ENCODE measurements at places on chromosomes 1 and 21.
A peak's percentile ranks its signal among the peaks of the same experiment; 100 is the strongest.

- no peak for DNase-seq
Measured at GRCh38 chr1:5990913-5991312, 1.3 kb downstream of the NPHP4 start.

DNA sequence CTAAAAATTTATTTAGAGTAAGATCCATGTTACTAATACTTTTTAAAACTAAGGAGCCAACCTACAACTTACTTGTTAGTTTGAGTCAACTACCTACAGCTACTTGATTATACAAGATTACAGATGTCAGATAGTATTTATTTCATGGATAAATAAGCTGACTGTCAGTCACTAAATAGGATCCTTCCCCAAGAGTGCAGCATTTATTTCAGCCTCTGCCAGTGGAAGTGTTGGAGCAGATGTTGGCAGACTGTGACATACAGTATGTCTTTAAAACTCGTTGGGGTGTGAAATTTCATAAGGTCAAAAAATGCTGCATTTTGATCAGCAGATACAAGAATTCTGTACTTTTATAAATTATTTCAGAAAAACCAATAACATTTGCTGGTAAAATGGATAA is 156.2 kb downstream of the AKT3 start:
- no peak for DNase-seq

GRCh38 chr1:12121212-12122003 is 45.4 kb upstream of the TNFRSF1B start:
- no peak for DNase-seq

- DNase-seq: no peak
Measured at GRCh38 chr1:116122955-116123757, 12.0 kb downstream of the MAB21L3 start.

DNA sequence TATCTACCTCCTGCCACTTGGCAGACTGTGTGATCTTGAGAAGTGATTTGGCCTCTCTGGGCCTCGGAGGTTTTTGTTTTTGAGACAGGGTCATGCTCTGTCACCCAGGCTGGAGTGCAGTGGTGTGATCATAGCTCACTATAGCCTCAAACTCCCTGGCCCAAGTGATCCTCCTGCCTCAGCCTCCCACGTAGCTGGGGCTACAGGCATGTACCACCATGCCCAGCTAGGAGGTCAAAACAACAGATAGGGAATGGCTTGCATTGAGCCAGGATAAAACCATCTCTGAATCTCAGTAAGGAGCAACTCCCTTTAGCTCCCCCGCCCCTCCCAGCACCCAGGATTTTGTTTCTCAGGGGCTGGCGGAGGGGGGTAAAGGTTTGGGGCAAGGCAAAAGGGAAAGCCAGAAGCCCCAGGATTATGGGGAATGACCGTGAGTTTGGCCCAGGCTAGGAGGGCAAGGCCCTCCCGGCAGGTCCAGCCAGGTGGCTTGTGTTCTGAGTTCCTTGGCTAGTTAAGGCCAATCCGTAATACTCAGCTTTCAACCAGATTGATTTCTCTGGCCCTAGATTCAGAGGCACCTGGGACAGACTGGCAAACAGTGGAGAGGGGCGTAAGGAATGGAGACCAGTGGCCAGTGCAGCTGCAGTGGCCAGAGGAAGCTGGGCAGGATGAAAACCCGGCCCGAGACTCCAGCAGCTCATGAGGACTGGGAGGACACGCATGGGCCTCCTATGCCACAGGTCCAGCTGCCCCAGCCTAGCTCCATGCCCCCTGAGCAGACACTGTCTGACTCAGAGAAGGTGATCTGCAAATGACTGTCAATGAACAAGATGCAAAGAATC is 130.1 kb downstream of the DMRTB1 start:
- no peak for DNase-seq

- no peak for DNase-seq
Measured at GRCh38 chr1:35847935-35848565, 35.0 kb upstream of the AGO1 start.

DNA sequence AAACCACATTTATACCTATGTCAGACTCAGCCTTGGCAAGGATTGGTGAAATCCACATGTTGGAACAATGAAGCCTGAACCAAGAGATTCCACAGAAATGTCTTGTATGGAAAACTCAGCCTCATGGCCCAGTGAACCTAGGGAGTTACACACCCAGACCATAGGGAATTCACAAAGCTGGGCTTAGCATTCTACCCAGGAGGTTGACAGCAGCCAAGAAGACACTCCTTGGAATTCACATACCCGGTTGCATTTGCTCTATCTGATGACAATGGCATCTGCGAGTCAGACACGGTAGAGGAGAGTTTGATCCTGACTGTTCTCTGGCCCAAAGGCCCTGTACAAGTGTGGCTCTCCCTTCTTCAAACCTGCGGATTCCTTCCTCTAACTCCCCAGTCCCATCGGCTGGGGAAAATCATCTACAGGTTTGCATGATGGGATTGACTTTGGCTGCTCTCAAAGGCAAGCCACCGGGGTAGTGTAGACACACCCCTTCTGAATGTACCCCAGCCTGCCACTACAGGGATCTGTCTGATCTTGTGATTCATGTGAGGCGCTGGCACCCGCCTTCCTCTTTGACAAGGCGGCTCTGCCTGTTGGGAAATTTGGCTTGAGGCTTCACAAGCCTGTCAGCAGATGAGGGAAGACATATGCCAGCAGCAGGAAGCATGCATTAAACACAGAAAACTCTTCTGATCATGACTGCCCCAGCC is 297.3 kb upstream of the KAZN start:
- no peak for DNase-seq

DNA sequence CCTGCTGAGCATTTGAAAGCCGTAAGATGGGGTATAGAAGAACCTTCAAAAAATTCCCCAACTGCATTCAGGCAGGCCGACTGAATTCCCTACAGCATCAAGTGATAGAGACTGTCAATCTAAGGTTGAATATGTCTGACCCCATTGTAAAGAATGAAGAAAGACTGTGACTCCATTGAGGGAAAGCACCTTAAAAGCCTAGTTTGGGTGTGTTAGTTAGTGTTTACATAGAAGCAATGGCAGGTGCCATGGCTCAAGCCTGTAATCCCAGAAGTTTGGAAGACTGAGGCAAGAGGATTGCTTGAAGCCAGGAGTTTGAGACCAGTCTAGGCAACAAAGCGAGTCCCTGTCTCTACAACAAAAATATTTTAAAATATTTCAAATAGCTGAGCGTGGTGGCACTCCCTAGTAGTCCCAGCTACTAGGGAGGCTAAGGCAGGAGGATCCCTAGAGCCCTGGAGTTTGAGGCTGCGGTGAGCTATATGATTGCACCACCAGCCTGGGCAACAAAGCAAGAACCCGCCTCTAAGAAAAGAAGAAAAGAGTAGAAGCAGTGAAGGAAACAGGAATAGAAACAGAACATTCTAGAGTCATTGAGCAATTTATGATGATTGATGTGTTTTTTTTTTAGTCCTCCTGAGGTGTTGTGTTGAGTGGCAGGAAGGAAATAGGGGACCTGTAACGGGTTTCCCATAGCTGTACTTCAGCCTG is 15.4 kb downstream of the POLR3GL start:
- DNase-seq: peak; percentile 38

- DNase-seq: no peak
Measured at GRCh38 chr1:89966656-89967055, 28.3 kb upstream of the ZNF326 start.

DNA sequence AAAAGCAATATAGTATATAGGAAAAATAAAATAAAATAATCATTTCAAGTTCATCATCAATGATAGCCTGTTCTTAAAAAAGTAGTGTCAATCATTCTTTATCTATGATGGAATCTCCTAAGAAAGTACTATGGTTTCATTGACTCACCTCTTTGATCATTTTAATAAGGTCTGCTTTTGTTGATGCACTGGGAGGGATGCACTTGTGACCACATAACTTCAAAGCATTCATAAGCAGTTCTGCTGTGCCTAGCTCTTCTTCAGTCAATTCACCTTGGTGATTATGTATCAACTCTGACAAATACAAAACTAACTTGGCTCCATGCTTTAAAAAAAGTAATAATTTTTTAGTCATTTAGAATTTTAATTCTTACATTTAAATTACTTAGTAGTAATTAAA is 84.8 kb upstream of the GNG4 start:
- no peak for DNase-seq

- peak; percentile 10 for DNase-seq
Measured at GRCh38 chr1:110383251-110383990, 7.4 kb downstream of the SLC16A4 start.

DNA sequence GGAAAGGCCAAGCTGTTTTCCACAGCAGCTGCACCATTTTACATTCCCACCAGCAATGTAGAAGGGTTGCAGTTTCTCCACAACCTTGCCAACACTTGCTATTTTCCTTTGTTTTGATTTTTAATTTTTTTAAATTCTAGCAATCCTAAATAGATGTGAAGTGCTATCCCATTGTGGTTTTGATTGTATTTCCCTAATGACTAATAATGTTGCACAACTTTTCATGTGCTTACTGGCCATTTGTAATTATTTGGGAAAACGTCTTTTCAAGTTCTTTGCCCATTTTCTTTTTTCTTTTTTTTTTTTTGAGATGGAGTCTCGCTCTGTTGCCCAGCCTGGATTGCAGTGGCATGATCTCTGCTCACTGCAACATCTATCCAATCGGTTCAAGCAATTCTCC is 53.9 kb downstream of the VCAM1 start:
- no peak for DNase-seq

GRCh38 chr1:116374353-116375147 is 1.5 kb downstream of the ATP1A1 start:
- peak; percentile 52 for DNase-seq

- no peak for DNase-seq
Measured at GRCh38 chr21:18986197-18986596, 582.6 kb upstream of the TMPRSS15 start.

- DNase-seq: no peak
Measured at GRCh38 chr1:207024202-207025145, 8.1 kb downstream of the C1orf116 start.

- DNase-seq: no peak
Measured at GRCh38 chr1:86346388-86346787, 49.7 kb downstream of the ODF2L start.

- no peak for DNase-seq
Measured at GRCh38 chr1:196515904-196516303, 92.3 kb downstream of the KCNT2 start.

DNA sequence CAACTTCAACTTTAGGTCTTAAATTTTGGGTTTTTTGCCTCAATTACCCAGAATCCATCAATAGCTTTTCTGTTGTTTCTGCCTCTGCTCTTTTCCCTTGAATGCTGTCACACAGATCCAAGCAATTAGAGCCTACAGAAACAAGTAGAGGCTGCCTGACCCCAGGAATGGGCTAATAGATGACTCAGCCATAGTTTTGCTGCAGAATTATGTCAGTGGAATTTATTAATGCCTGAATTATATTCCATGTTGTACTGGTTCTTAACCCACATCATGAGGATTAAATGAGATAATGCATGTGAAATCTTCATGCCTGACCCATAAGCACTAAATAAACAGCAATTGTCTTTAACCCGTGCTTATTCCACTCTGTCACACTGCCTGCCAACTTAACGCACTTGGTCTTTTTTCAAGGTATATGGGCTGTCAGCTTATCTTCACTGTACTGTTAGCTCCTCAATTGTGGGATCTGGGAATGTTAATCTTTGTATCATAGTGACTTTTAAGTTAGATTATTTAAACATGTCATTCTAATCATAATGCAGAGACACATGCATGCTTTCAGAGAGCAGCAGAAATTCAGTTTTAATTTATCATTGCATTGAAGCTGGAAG is 213.3 kb downstream of the ROR1 start:
- no peak for DNase-seq

GRCh38 chr1:27868932-27869718 is 3.2 kb upstream of the THEMIS2 start:
- DNase-seq: peak; percentile 82

DNA sequence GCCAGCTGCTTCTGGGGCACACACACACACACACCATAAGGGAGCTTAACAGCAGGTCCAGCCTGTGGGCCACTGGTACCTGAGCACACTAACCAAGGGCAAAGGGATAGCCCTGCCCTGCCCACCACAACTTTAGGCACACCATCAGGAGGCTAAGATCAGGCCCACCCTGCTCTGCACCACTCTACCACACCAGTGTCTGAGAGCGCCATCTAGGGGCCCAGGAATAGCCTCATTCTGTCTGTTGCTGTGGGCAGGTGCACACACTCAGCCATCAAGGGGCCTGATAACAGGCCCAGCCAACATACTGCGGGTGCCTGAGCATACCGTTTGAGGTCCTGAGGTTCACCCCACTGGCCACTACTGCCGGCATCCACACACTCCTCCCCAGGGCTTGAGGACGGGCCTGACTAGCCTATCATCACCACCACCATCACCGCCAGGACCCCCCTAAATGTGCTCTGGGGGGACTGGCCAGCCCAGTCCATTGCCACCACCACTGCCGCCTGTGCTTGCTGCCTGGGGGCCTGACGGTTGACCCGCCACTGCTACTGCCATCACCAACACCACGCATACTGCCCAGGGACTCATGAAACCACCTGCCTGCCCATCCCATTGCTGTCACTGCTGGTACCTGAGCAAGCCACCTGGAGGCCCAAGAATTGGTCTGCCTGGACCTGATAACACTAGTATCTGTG is 31.3 kb downstream of the NSL1 start:
- peak; percentile 56 for DNase-seq

- no peak for DNase-seq
Measured at GRCh38 chr1:225341642-225342041, 86.2 kb downstream of the LBR start.

- no peak for DNase-seq
Measured at GRCh38 chr1:3895279-3895950, 4.7 kb downstream of the C1orf174 start.

- DNase-seq: no peak
Measured at GRCh38 chr1:10538646-10539355, 64.1 kb downstream of the PEX14 start.

DNA sequence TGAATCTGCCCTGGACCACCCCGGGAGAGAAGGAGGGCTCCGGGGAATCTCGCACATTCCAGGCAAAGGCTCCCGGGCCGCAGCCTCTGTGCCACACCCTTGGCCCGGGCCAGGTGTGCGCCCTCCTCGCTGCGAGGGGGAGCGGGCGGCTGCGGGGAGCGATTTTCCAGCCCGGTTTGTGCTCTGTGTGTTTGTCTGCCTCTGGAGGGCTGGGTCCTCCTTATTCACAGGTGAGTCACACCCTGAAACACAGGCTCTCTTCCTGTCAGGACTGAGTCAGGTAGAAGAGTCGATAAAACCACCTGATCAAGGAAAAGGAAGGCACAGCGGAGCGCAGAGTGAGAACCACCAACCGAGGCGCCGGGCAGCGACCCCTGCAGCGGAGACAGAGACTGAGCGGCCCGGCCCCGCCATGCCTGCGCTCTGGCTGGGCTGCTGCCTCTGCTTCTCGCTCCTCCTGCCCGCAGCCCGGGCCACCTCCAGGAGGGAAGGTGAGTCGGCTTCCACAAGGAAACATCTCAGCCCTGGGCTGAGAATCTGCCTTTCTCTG is at the start of gene LAMC2:
Gene LAMC2 (plus strand): TSS at position 324 of the 550 bp plus-strand sequence. CDS start 89 bp downstream, at position 413.
- no peak for DNase-seq

DNA sequence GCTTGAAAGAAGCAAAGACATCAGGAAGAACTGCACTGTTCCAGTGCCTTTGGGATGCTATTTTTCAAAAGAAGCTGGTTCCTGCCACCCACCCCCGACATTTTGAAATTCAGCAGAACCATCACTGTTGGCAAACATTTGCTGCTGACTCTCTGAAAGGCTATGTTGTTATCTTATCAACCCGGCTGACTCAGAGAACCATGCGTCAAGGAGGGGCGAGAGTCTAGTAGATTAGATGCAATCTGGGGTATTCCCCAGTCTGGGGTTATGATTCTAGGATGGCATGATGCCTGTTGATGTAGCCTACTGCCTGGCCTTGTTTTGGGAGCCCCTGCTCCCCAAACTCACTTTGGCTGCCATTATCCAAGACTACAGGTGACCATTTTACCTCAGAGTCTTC is 267.8 kb upstream of the RUNX1 start:
- no peak for DNase-seq
